C1 segment of cervical spinal cord (tissue), 14 donors: ENCODE measurements at places on chromosomes 4 and X.

- no peak for DNase-seq
Measured at GRCh38 chrX:23726191-23726590, 16.9 kb downstream of the ACOT9 start.

- DNase-seq: no peak
Measured at GRCh38 chrX:95101851-95102390, 1427.9 kb downstream of the FAM133A start.

DNA sequence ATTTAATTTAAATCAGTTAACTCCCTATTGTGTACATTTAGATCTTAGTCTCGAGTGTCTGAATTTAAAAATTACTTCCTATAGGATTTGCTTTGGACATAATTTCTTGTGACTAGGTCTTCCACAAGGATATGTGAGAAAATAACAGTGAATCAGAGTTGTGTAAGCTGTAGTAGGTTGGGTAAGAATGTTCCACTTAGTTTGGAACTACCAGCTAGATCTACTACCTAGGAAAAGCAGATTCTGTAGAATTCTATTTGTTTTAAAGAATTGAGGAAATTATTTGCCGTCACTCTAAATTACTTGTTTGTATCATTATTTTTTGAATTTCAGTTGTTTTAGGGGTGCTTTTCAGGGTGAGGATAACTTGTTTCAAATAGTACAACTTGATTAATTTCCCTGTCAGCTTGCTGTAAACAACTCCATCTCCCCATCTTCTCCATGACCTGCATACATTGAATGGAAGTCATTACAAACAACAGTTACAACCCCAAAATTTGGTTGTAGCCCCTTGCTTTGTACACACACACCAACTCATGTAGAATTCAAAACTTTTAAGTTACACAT is 1.3 kb downstream of the MTHFD2L start:
- no peak for DNase-seq

GRCh38 chr4:185151296-185151695 is 8.2 kb downstream of the SLC25A4 start:
- no peak for DNase-seq

DNA sequence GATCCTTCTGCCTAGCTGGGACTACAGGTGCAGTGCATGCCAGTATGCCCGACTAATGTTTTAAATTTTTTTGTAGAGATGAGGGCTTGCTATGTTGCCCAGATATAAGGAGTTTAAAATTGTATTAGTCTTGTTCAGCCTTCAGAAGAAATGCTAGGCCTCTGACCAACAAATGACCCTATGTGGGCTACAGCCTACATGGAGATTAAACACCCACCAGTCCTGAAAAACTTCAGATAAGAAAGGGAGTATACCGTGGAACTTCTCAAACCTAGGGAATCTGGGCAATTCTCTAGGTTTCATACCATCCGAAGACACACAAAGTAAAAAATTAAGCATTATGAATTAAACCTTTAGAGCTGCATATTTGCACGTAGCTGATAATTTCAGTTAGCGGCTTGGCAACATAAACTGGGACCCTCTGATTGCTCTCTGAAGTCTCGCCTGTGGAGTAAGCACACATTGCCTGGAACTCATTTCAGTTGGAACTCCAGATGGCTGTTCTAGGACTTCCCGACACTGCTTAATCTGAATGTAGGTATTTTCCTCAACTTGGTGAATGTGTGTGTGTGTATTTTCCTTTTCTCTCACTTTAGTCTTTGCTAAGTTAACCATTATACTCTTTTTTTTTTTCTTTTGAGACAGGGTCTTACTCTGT is 33.0 kb downstream of the MOB1B start:
- no peak for DNase-seq

DNA sequence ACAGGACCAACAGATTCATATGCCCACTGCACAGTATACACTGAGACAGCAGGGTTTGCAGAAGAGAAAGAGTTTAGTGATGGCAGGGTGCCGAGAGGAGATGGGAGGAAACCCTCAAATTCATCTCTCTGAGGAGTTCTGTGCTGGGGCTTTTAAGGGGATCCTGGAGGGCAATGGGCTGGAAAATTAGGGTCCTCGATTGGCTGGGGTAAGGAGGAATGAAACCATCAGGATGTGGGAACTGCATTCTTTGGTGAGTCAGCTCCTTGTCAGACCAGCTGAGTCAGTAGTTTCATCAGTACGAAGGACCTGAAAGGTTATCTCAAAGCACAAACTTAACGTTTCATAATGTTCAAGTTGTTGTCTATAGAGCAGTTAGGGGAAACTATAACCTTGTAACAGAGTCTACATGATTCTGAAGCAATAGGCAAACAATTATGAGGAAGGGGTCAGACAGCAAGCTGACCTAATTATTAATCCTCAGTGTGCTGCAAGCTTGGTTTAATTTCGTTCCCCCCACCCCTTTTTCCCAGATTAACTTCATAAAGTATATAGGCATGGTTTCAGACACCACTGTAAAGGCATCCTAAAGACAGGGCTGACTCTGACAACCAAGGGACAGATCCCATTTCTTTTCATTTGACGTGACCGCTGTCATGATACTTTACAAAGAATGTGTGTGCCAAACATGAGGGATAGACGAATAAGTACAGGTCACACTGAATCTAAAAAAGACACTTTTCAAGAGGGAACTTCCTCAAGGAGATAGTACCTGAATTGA is 1.5 kb upstream of the MSMO1 start:
- DNase-seq: no peak

DNA sequence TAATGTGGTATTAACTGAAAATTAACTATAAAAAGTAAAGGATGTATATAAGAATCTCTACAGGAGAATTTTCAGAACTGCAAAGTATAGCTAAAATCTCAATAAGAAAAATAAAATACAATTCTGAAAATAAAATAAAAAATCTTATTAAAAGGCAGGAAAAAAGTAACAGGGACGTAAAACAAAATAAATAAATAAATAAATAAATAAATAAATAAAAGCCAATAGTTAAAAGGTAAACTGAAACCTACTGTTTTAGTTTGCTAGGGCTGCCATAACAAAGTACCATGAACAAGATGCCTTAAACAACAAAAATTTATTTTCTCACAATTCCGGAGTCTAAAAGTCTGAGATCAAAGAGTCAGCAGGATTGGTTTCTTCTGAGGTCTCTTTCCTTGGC is 140.6 kb downstream of the SPANXA1 start:
- DNase-seq: no peak

- no peak for DNase-seq
Measured at GRCh38 chr4:145779319-145779801, 99.4 kb downstream of the C4orf51 start.

DNA sequence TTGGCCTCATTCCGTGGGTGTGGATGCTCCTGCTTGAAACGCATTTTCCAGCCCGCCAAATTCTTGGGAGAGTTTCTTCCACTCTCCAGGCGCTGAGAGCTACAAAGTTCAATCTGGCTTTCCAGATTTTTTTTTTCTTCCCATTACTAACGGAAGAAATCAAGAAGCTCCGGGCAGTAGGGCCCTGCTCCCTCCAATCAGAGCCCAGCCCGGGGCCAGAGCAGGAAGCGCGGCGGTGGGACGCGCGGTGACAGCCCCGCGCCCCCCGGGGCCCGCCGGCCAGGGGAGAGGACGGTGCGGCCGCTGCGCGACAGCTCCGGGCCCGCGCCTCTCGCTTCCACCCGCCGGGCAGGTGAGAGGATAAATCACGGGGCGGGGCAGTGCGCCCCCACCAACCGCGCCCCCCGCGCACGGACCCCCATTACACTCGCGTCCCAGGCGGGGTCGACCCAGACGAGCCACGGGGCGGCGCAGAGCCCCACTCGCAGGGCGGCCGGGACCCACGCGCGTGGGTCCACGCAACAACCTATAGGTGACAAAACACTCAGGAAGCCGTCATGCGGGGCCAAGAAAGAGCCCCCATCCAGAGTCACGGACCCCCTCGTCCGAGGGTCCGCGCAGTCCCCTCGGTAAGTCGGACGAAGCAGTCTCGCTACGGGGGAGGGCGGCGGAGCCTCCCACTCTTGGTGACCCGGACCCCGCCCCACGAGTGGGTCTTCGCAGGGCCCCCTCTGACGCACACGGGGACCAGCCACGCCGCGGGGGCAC is 868 bp downstream of the AFAP1 start:
- DNase-seq: no peak

GRCh38 chrX:104343428-104344129 is 88.8 kb upstream of the ESX1 start:
- peak; percentile 10 for DNase-seq

- DNase-seq: no peak
Measured at GRCh38 chr4:64144994-64145393, 264.3 kb downstream of the TECRL start.

DNA sequence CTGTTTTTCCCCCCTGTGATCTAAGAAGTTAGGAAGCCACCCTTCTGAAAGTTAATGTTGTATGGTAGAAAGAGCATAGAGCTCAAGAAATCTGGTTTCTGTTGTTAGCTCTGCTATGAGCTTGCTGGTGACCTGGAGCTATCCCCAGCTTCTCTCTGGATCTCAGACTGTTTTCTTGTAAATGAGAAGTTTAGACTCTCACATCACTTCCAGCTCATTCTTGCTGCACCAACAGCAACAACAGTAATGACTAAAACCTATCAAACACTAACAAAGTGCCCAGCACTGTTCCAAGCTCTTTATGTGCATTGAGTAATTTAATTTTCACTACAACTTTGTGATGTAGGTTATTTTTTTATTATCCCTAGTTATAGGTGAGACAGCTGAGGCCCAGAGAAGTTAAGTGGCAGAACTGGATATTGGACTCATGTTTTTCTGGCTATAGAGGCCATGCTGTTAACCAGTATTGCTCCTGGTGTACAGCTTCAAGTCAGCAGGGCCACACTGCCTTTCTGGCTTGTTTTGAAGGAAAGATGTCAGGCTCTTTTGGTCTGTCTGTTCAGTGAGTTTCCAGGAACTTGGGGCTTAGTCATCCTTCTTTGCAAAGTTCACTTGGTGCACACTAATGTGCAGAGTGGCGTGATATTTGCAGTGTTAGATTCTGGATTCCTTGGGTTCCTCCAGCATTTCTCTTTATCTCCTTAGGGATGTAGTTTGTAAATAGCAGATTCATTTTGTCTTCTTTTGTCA is 27.8 kb upstream of the TMEM164 start:
- no peak for DNase-seq

- DNase-seq: no peak
Measured at GRCh38 chr4:83010111-83010521, 507 bp downstream of the LIN54 start.

DNA sequence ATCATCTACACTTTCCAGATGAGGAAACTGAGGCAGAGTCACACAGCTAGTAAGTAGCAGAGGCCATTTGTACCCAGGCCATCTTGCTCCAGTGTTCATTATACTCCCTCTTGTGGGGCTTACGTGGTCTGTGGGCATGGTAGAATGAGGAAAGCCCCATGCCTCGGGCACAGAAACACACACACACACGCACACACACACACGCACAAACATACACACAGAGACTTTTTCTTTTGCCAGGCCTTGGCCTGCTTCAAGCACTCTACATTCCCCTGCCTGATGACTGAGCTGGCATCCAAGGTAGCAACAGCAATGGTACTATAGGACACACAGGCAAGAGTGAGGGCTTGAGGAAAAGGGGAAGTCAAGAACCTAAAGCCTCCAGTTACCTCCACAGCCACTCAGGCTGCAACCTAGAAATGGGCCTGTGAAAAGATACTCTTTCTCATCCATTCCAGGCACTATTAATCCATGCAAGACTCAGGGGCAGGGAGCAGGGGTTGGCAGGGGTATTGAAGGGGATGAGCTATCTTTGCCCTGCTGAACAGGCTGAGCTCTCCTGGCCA is 43.6 kb downstream of the STARD8 start:
- DNase-seq: no peak

DNA sequence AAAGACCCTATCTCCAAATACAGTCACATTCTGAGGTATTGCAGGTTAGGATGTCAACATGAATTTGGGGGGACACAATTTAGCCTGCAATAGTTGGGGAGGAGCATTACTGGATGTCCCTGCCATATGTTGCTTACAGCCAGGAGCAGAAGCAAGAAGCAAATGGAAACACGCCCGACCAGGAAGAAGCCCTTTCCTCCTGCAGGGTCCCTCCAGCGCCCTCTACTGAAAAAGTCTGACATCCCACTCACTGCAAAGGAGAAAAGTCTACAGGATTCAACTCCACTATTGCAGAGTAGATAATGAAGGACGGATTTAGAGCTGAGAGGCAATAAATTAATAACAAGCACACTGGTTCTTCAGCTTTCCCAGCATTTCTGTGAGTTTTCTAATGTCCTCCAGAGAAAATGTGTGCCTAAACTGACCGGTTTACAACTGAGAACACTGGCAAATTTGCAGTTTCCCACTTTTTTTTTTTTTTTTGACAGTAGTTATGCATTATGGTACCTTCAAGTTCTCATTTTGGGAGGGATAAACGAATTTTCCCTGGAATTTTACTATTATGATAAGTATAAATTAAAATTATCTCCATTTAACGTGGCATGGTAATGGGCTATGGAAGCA is 31.7 kb downstream of the COQ2 start:
- no peak for DNase-seq

DNA sequence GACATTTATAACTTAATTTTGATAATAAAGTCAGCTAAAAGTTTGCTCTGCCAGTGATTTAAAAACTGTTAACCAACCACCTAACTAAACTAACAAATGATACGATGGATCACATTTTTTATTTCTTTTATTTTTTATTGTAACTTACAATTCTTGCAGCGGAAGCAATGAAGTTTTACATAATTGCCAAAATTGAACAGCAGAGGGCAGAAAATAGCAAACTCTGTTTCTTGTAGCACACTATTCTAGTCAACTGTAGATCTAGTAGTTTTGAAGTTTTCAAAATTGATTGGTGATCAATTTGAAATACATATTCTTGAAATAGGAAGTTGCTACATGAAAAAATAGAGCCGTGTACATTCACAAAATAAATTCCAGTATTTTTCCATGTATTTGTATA is 2.8 kb upstream of the GRIA2 start:
- no peak for DNase-seq

DNA sequence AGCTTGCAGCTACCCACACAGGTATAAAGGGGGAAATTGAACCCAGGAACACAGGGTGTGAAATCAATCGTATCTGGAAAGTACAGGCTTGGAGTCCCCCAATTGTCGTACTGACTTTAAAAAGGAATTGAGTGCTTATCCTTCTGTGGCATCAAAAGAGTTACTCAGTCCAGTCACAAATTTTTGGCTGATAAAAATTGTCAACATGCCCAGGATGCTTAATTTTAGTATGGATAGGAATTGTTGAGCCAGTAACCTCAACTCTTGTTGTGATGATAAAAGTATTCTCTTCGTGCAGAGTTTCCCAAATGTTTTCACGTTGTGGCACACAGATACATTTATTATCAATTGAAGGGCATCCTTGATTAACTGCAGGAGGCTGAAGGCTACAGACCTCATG is 43.6 kb upstream of the FTHL17 start:
- no peak for DNase-seq

GRCh38 chrX:47610511-47610910 is 9.1 kb downstream of the SYN1 start:
- DNase-seq: no peak

GRCh38 chr4:80072744-80073472 is at the start of gene ANTXR2:
Gene ANTXR2 (minus strand): TSS chr4:80073229. CDS start chr4:80072560, 669 bp downstream.
- peak; percentile 62 for DNase-seq

DNA sequence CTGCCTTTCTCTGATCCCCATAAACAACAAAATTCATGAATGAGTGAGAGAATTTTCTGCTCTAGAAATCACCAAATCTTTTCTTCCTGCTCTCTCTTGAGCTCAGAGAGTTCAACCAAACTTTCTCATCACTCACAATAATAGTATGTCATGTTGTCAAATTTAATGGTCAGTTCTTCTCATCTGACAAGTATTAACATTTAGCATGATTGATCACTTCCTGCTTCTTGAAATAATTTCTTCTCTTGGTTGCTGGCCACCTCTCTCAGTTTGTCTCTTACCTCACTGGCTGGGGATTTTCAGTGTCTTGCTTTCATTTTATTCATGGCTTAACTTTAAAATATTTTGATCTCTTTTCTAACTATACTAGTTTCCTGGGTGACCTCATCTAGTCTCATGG is 25.5 kb upstream of the FGF5 start:
- DNase-seq: no peak
